ENCODE measurements at places on chromosomes 11 and 22.

DNA sequence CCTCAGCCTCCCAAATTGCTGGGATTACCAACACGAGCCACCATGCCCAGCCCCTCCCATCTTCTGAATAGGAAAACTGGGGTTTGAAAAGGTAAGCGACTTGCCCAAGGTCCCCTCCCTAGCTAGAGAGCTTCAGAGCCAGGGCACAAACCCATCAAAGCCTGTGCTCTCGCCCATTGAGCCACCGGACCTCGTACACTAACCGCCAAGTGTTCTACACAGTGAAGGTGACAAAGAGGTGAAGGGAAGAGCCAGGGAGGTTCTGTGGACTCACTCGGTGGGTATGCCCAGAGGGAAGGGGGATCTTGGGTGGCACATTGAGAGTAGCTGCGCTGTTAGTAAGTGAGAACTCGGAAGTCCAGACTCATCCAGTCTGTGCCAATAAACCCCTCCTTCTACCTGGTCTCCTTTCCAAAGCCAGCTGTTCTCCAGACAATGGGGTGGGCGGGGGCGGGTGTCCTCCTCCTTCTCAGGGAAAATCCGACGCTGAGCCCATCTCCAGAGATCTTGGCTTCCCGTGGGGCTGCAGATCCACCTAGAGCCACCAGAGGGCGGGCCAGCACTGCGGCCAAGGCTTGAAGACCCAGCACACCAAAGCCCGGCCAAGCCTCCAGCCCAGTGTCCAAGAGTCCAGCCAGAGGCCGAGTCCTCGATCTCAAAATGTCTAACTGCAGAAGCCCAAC, 3.2 kb upstream of the RTN4RL2 start:
- no peaks in the 10 kb centered on the region for H3K36me3 ChIP-seq
- peaks cover 18% of the 10 kb centered on the region for H3K27me3 ChIP-seq
- H3K4me1 ChIP-seq, result no peaks in the 10 kb centered on the region
- H3K4me3 ChIP-seq, result no peak overlapping the region
- peak; percentile 87 for DNase-seq

- DNase-seq, result no peak
- no peaks in the 10 kb centered on the region for H3K36me3 ChIP-seq
- no peak overlapping the region for H3K27ac ChIP-seq
- H3K4me3 ChIP-seq, result no peak overlapping the region
- no peaks in the 10 kb centered on the region for H3K4me1 ChIP-seq
- no peaks in the 10 kb centered on the region for H3K27me3 ChIP-seq
These were observed 5.9 kb upstream of the VWA5A start for GRCh38 chr11:124109377-124109776.

DNA sequence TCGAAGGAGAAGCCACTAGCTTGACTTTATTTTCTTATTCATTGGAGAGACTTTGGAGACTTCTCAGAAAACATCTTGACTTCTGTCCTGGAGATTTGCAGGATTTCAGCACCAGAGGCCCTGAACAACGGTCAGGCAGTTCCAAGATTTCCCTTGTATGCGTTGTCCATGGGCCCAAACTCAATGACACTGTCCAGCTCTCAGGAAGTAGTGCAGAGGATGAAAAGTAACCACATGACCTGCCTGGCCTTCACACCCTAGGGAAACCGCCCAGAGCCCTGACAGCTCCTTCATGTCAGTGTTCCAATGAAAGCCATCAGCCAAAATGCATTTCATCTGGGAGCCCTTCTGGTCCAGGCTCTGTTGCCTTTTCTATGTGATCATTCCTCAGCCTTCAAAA, 214.1 kb downstream of the BLID start:
- H3K27ac ChIP-seq, result no peak overlapping the region
- no peak for DNase-seq
- no peaks in the 10 kb centered on the region for H3K27me3 ChIP-seq
- peaks cover 4% of the 10 kb centered on the region for H3K4me1 ChIP-seq
- no peaks in the 10 kb centered on the region for H3K36me3 ChIP-seq

DNA sequence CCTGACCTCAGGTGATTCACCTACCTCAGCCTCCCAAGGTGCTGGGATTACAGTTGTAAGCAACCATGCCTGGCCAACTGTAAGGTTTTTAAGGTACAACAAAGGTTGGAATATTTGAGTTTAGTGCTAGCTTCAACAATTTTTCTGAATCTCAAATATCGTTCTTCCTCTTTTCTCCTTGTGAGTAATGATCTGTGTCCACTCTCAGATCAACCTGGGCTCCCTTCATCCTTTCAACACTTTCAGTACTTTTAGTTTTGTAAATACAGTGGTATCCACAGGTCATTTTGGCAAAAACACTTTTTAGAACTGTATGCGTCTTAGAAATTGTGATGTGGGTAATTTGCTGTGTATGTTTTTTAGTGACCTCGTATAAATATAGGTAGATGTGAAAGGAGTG, 7.9 kb downstream of the PACS1 start:
- H3K27ac ChIP-seq, result no peak overlapping the region
- no peaks in the 10 kb centered on the region for H3K27me3 ChIP-seq
- H3K36me3 ChIP-seq, result no peaks in the 10 kb centered on the region
- no peak for DNase-seq
- no peak overlapping the region for H3K4me3 ChIP-seq

- H3K4me3 ChIP-seq, result no peak overlapping the region
- no peak overlapping the region for H3K27ac ChIP-seq
- H3K36me3 ChIP-seq, result peaks cover 9% of the 10 kb centered on the region
- no peak for DNase-seq
- no peaks in the 10 kb centered on the region for H3K4me1 ChIP-seq
These were observed 40.2 kb downstream of the TBC1D22A start for GRCh38 chr22:46802608-46803027.

DNA sequence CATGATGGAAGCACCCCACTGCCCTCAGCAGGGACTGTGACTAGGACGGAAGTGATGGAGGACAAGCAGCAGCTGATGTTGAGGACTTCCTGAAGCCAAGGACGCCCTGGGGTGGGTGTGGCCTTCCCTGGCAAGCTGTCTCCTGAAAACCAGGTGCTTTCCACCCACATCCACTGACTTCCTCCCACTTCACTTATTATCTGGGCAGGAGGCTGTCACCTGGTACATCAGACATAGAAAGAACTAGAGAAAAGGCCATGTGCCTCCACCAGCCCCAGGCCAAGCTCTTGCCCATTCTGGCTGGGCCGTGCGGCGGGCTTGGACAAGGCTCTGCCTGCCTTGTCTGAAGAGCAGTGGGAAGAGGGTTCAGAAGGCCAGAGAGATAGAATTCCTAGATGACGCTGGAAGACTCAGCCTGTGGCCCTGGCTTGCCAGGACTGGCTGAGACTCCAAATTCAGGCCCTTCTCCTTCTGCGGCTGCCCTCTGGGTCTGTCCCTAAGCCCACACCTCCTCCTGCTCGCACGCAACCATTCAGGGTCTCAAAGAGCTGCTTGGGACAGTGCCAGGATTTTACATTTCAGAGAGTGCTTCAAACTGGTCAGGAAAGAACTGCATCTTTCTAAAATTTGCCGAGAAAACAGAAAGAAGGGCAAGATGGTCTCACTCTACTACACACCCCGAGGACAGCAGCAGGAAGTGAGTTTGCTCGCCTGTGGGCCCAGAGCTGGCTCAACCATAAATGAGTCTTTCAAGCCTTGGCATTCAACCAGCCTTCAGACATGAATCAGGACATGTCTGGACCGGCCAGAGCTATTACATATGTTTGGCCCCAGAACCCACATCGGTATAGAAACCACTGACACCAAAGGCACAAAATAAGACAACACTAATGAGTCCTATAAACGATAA, 13.3 kb downstream of the ARHGAP1 start:
- peak overlapping the region; percentile 17 for H3K4me3 ChIP-seq
- DNase-seq, result peak; percentile 92
- peaks cover 24% of the 10 kb centered on the region for H3K4me1 ChIP-seq
- H3K36me3 ChIP-seq, result peaks cover 14% of the 10 kb centered on the region
- peak overlapping the region; percentile 89 for H3K27ac ChIP-seq

GRCh38 chr11:28107191-28107749, 686 bp downstream of the KIF18A start:
- no peaks in the 10 kb centered on the region for H3K36me3 ChIP-seq
- no peaks in the 10 kb centered on the region for H3K4me1 ChIP-seq
- H3K27ac ChIP-seq, result peak overlapping the region; percentile 99
- no peaks in the 10 kb centered on the region for H3K27me3 ChIP-seq
- H3K4me3 ChIP-seq, result peak overlapping the region; percentile 76

- no peaks in the 10 kb centered on the region for H3K27me3 ChIP-seq
- no peak for DNase-seq
- H3K4me3 ChIP-seq, result no peak overlapping the region
- no peaks in the 10 kb centered on the region for H3K4me1 ChIP-seq
- peaks cover 17% of the 10 kb centered on the region for H3K36me3 ChIP-seq
These were observed 8.6 kb upstream of the GTSE1 start for GRCh38 chr22:46287873-46288751.

DNA sequence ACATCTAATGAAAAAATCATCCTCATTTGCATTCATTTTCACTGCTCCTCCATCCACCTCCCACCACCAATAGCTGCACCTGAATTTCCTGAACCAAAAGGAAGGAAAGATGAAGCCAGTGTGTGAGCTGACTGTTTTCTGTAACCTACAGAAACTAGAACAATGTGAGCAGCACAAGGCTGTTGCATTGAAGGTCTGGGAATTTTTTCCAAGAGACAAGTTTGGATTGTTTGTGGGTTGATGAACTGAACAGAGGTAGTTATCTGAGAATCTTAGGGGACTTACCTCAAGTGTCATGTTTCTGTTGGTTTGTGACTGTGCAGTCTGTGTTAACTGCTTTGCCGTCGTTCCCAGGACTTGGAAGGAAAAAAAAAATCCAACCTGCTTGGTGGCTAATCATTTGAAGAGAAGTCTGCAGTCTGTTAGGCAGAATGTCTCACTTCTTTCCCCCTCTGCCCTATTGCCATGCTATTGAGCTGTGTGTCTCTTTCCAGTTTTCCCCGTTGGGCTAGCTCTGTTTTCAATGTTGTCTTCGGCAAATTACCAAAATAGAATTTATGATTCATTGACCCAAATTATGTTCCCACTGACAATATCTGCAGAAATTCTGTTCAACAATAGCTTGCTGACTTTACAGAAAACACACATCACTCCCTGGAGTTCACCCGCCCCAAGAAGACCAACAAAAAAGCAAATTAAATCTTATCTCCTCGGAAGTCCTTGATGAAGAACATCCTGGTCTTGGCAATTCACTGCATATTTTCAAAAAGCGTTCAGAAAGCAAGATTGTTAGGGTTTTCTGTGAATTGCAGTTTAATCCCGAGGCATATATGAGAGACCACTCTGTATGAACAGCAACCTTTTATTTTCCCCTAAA, 76.0 kb downstream of the SC5D start:
- H3K4me1 ChIP-seq, result no peaks in the 10 kb centered on the region
- no peak overlapping the region for H3K27ac ChIP-seq

DNA sequence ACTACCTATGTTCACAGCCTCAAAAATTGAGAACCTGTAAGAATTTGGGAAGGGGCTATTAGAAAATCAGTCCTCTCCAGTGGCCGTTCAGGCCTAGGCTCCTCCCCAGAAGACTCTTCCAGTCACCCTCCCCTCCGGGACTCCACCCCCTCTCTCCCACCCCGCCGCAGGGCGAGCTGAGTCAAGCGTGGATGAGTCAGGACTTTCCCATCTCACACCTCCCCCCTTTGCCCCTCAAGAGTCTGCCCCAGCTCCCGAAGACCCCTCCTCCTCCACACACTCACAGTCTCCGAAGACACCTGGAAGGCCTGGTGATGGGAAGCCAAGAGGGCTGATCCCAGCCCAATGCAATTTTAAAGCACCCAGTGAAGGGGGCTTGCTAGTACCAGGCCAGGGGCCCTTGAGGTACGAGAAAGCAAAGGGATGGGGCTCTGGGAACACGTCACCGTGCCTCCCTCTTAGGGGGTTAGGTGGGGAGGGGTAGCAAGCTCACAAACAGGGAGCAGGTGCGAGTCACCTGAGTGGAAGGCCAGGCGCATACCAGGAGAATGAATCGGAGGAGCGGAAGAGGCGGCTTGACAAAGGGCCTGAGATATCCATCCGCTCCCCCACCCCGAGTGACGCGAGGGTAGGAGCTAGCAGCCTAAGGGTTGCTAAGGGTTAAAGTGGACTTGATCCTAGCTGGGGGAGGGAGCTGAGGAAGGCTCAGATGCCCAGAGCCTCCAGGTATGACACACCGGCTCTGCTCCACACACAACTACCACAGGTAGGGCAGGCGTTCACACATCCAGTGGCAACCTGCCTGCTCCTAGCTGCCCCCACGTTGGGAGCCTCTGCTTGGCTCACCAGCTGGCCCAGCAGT, 13.6 kb downstream of the BCL9L start:
- no peak overlapping the region for H3K4me3 ChIP-seq
- DNase-seq, result peak; percentile 95
- peak overlapping the region; percentile 90 for H3K27ac ChIP-seq
- H3K4me1 ChIP-seq, result peaks cover 80% of the 10 kb centered on the region
- peaks cover 7% of the 10 kb centered on the region for H3K36me3 ChIP-seq

DNA sequence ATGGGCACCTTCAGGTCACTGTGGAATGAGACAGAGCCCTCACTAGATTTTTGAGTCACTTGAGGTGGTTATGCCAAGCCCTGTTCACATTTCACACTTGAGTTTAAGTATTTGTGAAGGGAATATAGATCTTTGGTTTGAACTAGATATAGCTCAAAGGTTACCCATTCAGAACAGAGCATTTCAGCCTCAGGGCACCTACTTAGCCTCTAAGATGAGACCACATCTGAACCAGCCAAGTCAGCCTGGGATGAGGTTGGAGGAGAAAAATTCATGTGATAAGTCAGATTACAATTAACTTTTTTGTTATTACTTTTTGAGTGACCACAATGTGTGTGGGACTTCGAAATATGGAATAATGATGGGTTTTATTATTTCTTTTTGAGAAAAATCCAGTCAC, 127.8 kb downstream of the TEAD1 start:
- H3K27ac ChIP-seq, result no peak overlapping the region
- no peaks in the 10 kb centered on the region for H3K36me3 ChIP-seq
- DNase-seq, result no peak
- peaks cover 22% of the 10 kb centered on the region for H3K4me1 ChIP-seq

- no peaks in the 10 kb centered on the region for H3K4me1 ChIP-seq
- peak; percentile 7 for DNase-seq
- H3K36me3 ChIP-seq, result no peaks in the 10 kb centered on the region
- no peak overlapping the region for H3K4me3 ChIP-seq
These were observed 235.8 kb upstream of the CCDC90B start for GRCh38 chr11:83521647-83522596.

GRCh38 chr11:64989416-64989815, 7.4 kb downstream of the BATF2 start:
- H3K27me3 ChIP-seq, result no peaks in the 10 kb centered on the region
- DNase-seq, result no peak
- H3K36me3 ChIP-seq, result no peaks in the 10 kb centered on the region
- H3K4me3 ChIP-seq, result no peak overlapping the region
- H3K4me1 ChIP-seq, result peaks cover 3% of the 10 kb centered on the region

DNA sequence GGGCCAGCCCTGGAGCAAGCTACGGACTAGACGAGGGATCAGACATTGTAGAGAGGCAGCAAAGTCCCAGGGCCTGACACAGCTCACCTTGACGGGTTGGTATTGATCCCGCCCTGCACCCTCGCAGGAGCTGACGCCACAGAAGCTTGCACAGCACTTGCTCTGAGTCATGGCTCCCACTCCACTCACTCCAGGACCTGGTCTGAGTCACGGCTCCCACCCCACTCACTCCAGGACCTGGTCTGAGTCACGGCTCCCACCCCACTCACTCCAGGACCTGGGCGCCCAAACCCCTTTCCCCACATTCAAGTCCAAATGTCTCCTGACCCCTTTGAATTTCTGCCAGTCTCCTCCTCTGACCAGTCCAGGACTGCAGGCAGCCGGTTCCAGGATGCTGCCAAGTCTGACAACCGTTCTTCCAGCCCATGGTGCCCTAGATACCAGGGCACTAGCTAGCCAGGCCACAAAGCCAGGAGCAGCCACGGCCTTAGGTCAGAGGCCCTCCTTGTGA, 6.0 kb upstream of the PNPLA5 start:
- H3K36me3 ChIP-seq, result no peaks in the 10 kb centered on the region
- peaks cover 16% of the 10 kb centered on the region for H3K4me1 ChIP-seq
